ENCODE measurements at places on chromosomes 7 and 10. TPM values are rescaled to one million over a fixed set of nuclear protein-coding genes. Genes with fewer than 3 reads are reported as not detected.

The LEP gene
- not detected for total RNA-seq

The TMEM176A gene
- total RNA-seq, result 3.3 TPM

DNA sequence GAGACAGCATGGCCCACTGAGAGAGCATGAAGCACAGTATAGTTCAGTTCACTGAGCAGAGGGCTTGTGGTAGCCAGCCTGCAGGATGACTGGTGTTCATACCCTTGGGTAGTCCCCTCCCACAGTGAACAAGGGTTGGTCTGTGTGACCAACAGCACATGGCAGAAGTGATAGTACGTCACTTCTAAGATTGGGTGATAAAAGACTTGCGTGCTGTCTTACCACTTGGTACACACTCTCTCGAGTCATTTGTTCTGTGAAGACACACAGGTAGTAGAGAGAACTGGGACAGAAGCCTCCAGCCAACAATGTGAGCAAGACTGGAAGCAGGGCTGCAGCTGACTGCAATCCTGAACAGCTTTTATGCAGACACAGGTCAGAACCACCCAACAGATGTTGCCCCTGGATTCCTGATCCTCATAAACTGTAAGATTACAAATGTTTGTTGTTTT lies 14.6 kb downstream of the EPC1 start:
- no peaks in the 10 kb centered on the region for H3K36me3 ChIP-seq
- no peak for DNase-seq
- no peak overlapping the region for H3K4me3 ChIP-seq

The HOXA10 gene
- total RNA-seq, result not detected

- H3K4me1 ChIP-seq, result no peaks in the 10 kb centered on the region
- H3K27ac ChIP-seq, result no peak overlapping the region
- H3K27me3 ChIP-seq, result no peaks in the 10 kb centered on the region
- no peak overlapping the region for H3K4me3 ChIP-seq
Observed at GRCh38 chr7:133763076-133763640, 364.0 kb upstream of the LRGUK start.

- no peak overlapping the region for H3K27ac ChIP-seq
- no peaks in the 10 kb centered on the region for H3K4me1 ChIP-seq
- DNase-seq, result no peak
- no peaks in the 10 kb centered on the region for H3K27me3 ChIP-seq
- peaks cover 71% of the 10 kb centered on the region for H3K36me3 ChIP-seq
- H3K4me3 ChIP-seq, result no peak overlapping the region
Observed at GRCh38 chr7:55493408-55493807, 78.9 kb downstream of the VOPP1 start.

GRCh38 chr7:131957338-131958020 lies 401.1 kb upstream of the PODXL start:
- no peak for DNase-seq
- H3K27me3 ChIP-seq, result no peaks in the 10 kb centered on the region
- H3K27ac ChIP-seq, result no peak overlapping the region
- H3K4me3 ChIP-seq, result no peak overlapping the region
- H3K4me1 ChIP-seq, result no peaks in the 10 kb centered on the region

GRCh38 chr10:116542007-116542677 lies 3.6 kb upstream of the PNLIP start:
- no peak overlapping the region for H3K4me3 ChIP-seq
- no peaks in the 10 kb centered on the region for H3K4me1 ChIP-seq
- H3K27me3 ChIP-seq, result no peaks in the 10 kb centered on the region
- no peaks in the 10 kb centered on the region for H3K36me3 ChIP-seq
- no peak for DNase-seq

Measured in esophagus squamous epithelium (tissue), 5 donors.